Pancreas (tissue), 10 donors: ENCODE measurements at places on chromosomes 5 and 9. TPM values are rescaled to one million over a fixed set of nuclear protein-coding genes. Genes with fewer than 3 reads are reported as not detected.

DNA sequence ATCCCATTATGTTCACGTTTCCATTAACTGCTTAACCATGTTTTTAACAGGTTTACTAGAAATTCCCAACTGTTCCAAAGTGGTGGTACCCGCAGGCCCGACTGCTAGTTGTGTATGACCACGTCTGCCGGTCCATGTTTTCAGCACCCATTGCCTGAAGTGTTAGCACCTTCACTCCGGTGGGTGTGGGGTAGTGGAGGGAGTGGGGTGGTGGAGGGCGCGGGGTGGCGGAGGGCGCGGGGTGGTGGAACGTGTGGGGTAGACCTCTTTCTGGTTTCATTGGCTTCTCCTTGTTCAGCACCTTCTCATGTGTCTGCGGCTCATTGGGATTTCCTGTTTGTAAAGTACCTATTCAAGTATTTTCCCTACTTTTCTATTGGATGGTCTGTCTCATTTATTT is 37.7 kb downstream of the TPPP start:
- no peaks in the 10 kb centered on the region for H3K36me3 ChIP-seq
- H3K27ac ChIP-seq: no peak overlapping the region
- DNase-seq: no peak
- no peaks in the 10 kb centered on the region for H3K27me3 ChIP-seq
- H3K4me1 ChIP-seq: no peaks in the 10 kb centered on the region

DNA sequence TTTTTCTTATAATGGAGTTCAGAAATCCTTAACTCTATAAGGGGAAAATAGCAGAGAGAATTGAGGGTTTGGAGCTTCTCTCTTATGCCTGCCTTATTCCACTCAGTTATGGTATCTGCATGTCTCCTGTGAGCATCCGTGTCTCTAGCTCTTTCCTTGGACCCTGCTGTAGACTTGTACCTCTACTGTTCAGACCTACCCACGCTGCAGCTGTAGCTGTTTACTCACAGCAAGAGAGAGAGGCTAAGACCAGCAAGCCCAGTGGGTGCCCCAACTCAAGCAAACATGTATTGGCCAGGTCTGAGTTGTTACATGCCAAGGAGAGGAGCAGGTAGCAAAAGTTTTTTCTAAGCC is 7.1 kb upstream of the PCSK1 start:
- no peaks in the 10 kb centered on the region for H3K27me3 ChIP-seq
- no peaks in the 10 kb centered on the region for H3K4me1 ChIP-seq
- no peak overlapping the region for H3K4me3 ChIP-seq
- H3K27ac ChIP-seq: no peak overlapping the region
- no peaks in the 10 kb centered on the region for H3K36me3 ChIP-seq
- no peak for DNase-seq

- no peaks in the 10 kb centered on the region for H3K4me1 ChIP-seq
- H3K27ac ChIP-seq: no peak overlapping the region
- no peaks in the 10 kb centered on the region for H3K36me3 ChIP-seq
- no peak overlapping the region for H3K4me3 ChIP-seq
- H3K27me3 ChIP-seq: no peaks in the 10 kb centered on the region
These were observed 177.4 kb downstream of the SAXO1 start for GRCh38 chr9:18855656-18856055.

The ZFP2 gene
- 3.2 TPM for polyA plus RNA-seq

DNA sequence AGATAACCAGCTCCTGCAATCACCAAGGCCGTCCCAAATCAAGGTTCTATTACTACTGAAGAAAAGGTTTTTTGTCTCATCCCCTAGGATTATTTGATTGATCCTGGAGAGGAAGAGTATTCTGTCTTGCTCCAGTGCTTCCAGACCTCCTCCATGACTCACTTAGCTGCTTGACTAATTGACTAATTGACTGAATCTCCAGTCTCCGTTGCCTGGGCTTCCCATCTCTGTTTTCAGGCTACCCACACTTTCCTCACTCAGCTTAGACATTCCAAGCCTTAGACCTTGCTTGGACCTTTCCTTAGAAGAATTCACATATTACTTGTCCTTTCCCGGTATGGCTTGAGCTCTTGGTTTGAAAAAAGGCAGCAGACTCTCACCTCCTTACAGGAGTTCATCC is 60.6 kb downstream of the FRMD3 start:
- H3K27me3 ChIP-seq: no peaks in the 10 kb centered on the region
- no peak for DNase-seq
- no peak overlapping the region for H3K4me3 ChIP-seq
- H3K4me1 ChIP-seq: no peaks in the 10 kb centered on the region
